ENCODE measurements at places on chromosomes 2 and 18. TPM values are rescaled to one million over a fixed set of nuclear protein-coding genes. Genes with fewer than 3 reads are reported as not detected.

- peak; percentile 98 for ATAC-seq
Measured at GRCh38 chr18:10490401-10491165, 35.2 kb upstream of the NAPG start.

- no peak for ATAC-seq
Measured at GRCh38 chr18:63099091-63099840, 220.3 kb downstream of the BCL2 start.

DNA sequence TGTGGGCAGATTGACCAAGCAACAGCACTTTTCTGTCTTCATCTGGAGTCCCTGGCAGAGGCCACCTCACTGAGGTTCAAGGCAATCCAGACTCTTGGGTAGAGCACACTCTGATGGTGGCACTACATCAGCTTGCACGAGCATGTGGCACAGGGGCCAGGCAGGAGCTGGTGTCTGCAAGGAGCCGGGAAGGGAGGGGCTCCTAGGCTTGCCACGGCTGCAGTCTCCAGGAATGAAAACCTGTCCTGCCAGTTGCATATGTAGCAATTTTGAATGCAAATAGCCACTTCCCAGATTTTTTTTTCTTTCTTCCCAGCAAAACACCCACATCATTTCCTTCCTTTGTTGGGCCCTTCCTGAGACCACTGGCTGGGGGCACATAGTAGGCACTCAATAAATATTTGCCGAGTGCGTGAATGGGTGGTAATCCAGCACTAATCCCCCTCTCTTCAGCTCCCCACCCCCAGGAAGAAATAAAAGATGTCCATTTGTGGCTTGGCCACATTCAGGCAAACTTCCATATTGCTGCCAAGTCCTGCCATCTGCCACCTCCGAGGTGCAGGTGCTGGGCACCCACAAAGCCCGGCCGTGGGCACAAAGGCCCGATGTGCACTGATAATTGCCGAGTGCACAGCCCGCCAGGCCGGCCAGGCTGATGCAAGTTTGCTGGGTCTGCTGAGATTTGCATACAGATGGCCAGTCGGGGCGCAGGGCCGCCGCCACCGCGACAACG is 72.4 kb downstream of the MYCN start:
- no peak for ATAC-seq

DNA sequence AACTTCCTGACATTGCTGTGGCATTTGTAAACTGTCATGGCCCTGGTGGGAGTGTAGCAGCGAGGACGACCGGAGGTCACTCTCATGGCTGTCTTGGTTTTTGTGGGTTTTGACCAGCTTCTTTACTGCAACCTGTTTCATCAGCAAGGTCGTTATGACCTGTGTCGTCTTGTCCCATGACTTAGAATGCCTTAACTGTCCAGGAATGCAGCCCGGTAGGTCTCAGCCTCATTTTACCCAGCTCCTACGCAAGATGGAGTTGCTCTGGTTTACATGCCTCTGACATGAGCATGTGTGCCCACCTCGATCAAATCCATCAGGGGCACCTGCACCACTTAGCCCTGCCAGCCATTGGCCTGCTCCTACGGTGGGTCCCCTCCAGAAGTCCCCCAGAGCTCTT is 32.9 kb upstream of the SLC66A3 start:
- no peak for ATAC-seq

GRCh38 chr18:7579176-7579917 is 12.2 kb downstream of the PTPRM start:
- no peak for ATAC-seq

DNA sequence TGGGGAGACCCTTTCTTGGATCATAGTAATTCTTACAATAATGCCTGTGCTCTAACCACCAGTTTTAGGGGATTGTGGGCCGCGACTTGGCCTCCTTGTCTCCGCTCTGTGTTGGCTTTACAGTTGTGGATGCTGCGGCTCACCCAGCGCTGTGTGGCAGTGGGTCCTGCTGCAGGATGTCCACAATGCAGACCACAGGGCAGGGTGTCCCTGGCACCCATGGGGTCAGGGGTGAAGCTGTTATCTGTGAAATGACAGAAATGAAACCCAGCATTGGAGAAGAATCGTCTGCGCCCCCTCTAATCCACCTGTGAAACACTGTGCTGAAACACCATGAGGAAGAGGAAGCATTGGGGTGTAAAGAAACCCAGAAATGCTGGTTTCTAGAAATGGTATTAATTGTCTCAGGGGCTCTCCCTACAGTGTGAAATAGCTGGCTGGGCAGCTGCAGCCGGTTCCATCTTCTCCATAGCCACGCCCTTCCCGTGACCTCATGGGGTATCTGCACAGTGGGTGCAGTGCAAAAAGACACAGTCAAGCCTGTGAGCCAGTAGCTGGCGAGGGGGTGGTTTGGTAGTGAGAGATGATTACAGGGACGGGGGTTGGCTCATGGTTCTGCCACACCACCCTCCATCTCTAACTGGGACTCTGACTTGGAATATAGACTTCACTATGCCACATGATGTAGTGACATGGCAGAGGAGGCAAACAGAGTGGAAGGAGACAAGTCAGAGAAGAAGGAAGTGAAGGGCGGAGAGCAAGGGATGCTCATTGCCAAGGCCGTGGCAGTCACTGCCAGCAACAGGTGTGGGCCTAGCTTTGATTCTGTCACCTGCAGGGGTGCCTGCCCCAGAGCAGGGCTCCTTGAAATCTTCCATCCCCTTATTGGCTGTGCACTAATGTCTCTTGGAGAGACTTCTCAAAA is 16.2 kb downstream of the INPP4A start:
- peak; percentile 71 for ATAC-seq

- no peak for ATAC-seq
Measured at GRCh38 chr2:46352621-46353020, 55.4 kb downstream of the EPAS1 start.

GRCh38 chr18:50987261-50987660 is 19.4 kb downstream of the ELAC1 start:
- no peak for ATAC-seq

GRCh38 chr2:150490466-150490865 is 3.0 kb upstream of the RND3 start:
- ATAC-seq: no peak

GRCh38 chr18:65750389-65751154 is at the start of gene CDH7:
Gene CDH7, plus strand, starts transcription at chr18:65751012. Its CDS starts 11,831 bp downstream, at chr18:65762843.
- ATAC-seq: no peak

DNA sequence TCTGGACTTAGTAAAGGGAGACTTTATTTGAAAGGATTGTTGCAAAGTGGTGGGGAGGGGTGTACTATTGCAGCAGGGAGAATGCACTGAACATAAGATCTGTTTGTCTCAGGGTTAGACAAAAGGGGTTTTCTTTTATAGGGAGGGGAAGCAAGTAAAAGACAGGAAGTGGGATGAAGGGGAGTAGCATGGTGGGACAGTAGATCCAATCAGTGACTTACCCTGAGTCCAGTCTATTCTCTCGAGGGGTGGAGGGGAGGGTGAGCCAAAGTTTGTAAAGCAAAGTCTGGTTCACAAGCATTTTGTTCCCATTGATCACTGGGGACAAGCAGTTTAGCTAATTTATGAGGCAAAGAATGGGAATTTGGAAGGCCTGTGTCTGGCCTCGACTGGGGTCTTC is 35.0 kb upstream of the CYP27C1 start:
- ATAC-seq: no peak

DNA sequence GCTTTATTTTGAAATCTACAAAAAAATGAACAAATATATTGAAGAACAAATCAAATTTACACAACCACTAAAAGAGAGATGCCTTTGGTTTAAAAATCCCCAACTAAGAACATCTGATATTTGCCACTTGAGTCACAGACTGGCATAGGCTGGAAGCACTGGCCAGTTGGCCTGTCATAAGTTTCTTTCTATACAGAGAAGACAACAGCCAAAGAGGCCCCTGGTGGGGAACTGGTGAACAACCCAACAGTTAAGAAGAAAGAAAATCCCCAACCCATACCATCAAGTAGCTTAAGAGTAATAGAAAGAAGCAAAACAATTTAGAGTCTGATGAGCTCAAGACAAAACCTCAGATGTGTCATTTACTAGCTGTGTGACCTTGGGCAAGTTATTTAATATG is 45.5 kb downstream of the OSR1 start:
- ATAC-seq: no peak

DNA sequence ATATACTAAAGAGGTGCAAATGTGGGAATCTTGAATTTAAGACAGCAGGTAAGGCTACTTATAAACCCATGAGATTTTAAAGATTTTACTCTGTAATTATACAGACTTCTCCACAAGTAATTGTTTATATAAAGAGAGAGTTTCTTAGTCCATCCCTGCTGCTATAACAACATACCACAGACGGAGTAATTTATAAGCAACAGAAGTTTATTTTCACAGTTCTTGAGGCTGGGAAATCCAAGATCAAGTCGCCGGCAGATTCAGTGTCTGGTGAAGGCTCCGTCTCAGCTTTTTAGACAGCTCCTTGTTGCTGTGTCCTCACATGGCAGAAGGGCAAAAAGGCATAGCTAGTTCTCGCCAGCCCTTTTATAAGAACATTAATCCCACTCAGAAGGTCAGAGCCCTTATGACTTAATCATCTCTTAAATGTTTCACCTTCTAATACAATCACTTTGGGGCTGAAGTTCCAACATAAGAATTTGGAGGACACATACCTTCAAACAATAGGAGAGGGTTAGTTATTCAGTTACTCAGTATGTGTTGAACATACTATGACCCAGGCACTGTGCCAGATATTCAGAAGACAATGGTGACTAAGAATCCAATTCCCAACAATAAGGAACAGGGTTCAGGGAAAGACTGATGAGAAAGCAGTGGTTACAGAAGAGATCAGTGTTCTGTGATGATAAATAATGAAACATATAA is 466.0 kb downstream of the RIT2 start:
- no peak for ATAC-seq

DNA sequence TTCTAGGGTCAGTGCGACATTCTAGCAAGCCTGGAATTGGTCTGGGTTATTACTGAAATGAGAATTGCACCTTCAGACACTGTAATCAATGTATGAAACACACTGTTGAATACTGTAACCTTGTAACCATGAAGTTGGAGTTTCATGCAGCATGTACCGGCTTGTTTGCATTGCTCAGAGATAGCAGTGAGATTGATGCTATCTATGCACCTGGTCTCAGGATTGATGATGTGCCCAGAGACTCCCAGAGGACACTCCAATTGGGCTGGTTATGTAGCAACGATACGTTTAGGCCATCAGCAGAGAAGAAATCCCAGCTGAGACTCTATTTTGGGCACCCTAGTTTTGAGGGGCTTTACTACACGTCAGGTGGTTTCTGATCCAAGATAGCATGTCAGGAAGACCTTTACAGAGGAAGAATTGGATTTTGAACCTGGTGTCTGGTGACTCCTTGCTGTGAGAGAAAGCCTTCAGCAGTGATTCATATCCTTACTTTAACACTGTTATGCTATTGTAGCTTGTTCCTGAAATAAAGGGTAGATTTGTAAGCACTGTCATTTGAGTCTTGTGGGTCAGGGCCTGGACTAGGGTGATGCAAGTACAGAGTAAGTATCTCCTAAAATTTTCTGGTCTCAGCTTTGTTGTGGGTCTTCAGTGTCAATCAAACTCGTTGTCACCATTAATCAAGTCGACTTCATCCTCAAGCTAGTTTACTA is 305.1 kb upstream of the GULP1 start:
- ATAC-seq: no peak

GRCh38 chr2:88613921-88614320 is 13.3 kb downstream of the EIF2AK3 start:
- no peak for ATAC-seq

DNA sequence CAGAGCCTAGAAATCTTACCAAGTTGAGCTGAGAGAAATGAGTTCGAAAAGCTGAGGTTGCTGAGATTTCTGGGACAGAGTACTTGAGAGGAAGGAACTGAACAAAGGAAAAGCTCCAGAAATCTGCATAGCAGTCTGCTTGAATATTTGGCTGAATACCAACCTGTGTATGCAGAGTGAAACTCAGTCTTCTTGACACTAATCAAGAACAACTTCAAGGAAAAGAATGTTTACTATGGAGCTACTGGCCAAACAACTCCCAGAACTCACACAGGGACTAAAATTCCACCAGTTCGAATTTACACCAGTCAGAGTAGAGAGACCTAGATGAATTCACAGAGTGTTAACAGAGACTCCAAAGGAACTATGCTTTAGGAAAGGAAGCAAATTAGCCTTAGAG is 66.5 kb downstream of the USP37 start:
- ATAC-seq: no peak

- no peak for ATAC-seq
Measured at GRCh38 chr2:28098501-28099225, 208.1 kb downstream of the BABAM2 start.

DNA sequence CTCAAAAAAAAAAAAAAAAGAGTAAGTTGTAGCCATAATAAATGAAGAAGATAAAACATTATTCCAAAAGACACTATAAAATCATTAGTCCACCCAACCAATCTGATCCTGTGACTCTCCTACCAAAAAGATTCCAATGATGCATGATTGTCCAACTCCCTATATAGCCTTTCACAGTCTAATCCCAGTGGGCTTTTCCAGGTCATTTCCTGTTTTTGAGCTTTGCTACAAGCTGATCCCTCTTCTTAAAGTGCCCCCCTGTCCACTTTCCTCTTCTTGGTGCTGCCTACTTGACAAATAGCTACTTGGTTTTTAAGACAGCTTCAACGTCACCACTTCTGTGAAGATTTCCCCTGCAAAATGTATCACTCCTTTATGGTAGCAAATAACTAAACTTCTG is 88.4 kb downstream of the SEMA4F start:
- no peak for ATAC-seq

DNA sequence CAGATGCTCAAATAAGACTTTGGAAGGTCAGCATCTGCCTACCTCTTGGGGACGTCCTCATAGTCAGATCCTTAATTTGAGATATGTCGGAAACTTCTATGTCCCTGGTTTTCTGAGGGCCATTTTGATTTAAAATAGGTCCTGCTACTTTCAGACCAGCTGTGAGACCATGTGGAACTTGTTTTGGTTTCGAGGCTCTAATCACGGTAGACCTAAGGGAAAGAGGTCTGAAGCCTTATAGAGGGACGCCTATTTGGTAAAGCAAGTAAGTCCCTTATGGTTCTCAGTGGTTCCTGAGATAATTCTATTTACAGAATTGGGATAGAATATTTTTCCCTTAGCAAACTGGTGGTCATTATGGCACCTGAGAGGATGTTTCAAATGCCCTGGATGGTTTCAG is 75.1 kb downstream of the RFTN2 start:
- ATAC-seq: no peak

- ATAC-seq: no peak
Measured at GRCh38 chr2:136334967-136335366, 217.0 kb upstream of the CXCR4 start.

- no peak for ATAC-seq
Measured at GRCh38 chr18:52007105-52007504, 332.9 kb upstream of the DCC start.

GRCh38 chr18:22639561-22639960 is 221.8 kb upstream of the CTAGE1 start:
- ATAC-seq: no peak

GREB1L gene
- not detected for total RNA-seq

AMER3 gene
- total RNA-seq: not detected

NEB gene
- total RNA-seq: 1.3 TPM

CLEC4F gene
- 0.35 TPM for total RNA-seq

ZNF804A gene
- not detected for total RNA-seq

ABCG5 gene
- not detected for total RNA-seq

RESP18 gene
- not detected for total RNA-seq

YPEL5 gene
- 55.3 TPM for total RNA-seq

MYCN gene
- not detected for total RNA-seq

OR6B2 gene
- total RNA-seq: not detected

PLA2R1 gene
- total RNA-seq: not detected

WDPCP gene
- 9.4 TPM for total RNA-seq

Measured in activated T-helper 17 cell treated with anti-CD3 and anti-CD28 coated beads, Interleukin-2, amount 50 U/mL, for 72 hours (primary cell).